ENCODE measurements at places on chromosomes 3 and 15. TPM values are rescaled to one million over a fixed set of nuclear protein-coding genes. Genes with fewer than 3 reads are reported as not detected.

Gene CYP8B1
- polyA plus RNA-seq: 1.3 TPM

Gene MANF
- polyA plus RNA-seq: 136 TPM

Gene GREM1
- 0.19 TPM for polyA plus RNA-seq

Gene UPK1B
- 7.1 TPM for polyA plus RNA-seq

Gene TMEM266
- polyA plus RNA-seq: 13.3 TPM

Gene EHHADH
- 28.9 TPM for polyA plus RNA-seq

Gene EPB42
- 0.83 TPM for polyA plus RNA-seq

Gene MINAR1
- polyA plus RNA-seq: 1.4 TPM
